ENCODE measurements at places on chromosomes 16 and 17.

GRCh38 chr17:19004421-19005136 is at the start of gene FAM83G:
FAM83G (minus strand) TSS chr17:19004764; CDS start chr17:19004041, 723 bp downstream.
- no peak for DNase-seq

GRCh38 chr17:79984045-79984840 is 51.4 kb downstream of the TBC1D16 start:
- no peak for DNase-seq

DNA sequence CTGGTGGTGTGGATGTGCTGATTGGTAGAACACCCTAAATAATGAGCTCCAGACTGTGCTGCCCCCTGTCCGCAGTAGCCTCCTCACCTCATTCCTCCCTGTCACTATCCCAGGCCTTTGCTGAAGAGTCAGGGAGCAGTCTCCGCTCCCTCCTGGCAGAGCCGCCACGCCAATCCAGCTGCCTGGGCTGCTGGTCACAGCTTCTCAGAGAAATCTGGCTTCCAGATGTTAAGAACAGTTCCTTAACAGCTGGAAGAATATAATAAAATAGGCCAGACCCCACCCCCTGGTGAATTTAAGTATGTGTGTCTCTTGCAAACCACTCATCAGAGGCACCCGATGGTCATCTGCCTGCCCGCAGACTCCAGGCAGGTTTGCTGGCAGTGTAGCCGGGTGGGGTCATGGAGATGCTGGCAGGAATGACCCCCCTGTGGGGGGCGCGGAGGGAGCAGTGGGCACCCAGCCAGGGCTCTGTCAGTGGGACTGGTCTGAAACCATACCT is 161.0 kb downstream of the CCDC182 start:
- DNase-seq = no peak

DNA sequence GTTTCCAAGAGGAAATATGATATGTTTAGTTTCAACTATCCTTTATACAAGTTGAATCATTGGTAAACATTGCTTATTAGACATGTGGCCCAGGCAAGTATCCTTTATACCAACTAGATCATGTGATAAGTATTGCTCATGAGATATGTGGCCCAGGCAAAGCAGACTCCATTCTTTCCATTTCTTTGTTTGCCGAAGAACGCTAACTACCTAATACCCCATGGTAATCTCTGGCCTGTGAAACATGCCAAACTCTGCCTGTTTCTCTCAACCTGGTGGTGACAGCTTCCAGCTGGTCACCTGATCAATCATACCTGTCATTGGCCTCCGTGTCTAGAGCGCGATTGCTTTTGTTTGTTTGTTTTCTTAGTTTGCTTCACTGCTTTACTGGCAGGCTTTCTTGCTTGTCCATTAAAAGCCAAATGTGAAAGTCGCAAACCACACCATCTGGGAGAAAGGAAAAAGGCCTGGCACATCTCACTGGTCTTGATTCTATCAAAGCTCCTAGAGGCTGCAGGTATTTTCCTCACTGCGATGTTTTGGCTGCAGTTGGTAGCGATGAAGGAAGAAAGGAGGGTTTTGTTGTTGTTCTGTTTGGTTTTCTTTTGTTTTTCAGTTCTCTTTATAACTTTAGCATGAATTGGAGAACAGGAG is 686.2 kb downstream of the KCNJ2 start:
- no peak for DNase-seq

DNA sequence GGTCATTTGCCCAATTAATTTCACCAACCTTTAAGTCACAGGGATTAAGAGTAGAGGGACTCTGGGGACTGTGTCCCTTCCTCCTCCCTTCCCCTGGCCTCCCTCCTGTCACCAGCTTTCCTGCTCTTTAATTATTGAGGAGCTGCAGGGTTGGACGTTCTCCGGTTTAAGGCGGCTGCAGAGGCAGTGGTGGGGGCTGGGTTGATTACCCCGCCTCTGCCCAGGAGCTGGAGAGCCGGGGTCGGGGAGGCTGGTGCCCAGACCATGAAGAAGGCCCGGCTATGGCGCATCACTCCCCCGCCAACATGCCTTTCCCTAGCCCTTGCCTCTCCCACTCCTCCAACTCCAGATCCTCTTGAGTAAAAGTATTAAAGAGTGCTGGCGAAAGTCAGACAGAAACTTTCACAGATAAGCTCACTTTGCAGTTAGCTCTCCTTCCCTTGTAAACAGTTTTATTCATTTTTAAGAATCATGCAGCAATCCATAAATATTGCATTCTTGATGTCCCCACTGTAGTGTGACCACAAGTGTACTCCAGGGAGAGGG is 1.1 kb upstream of the FOXJ1 start:
- no peak for DNase-seq

- DNase-seq = no peak
These were observed 38.2 kb downstream of the COPRS start for GRCh38 chr17:31820691-31821435.

GRCh38 chr17:78255953-78256706 is 24.7 kb downstream of the TMEM235 start:
- no peak for DNase-seq

DNA sequence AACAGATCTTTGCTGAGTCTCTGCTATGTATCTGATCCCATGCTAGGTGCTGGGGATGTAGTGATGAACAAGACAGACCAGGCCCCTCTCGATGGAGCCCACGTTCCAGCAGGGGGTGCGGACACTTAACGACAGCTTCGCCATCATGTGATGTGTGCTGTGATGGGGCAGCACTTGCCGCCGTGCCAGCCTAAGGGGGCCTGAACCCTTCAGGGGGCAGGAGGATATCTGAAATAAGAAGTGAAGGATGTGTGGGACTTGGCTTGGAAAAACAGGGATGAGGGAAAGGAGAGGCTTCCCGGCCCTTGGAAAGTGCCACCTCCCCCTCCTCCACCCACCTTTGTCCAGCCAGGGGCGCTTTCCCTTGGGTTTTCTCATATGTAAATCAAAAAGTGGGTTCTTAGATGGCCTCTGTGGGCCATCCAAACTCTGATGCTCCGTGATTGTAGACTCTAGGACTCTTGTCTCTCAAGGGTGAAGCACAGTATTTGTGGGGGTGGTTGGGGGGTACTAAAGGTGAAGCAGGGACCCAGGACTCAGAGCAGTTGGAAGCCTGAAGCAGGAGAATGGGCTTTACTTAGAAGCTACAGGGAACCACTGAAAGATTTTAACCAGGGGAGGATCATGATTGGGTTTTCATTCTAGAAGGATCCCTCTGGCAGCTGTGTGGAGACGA is 4.0 kb upstream of the DLX3 start:
- DNase-seq = no peak

GRCh38 chr16:72159801-72160200 is 12.2 kb downstream of the PMFBP1 start:
- DNase-seq = no peak

DNA sequence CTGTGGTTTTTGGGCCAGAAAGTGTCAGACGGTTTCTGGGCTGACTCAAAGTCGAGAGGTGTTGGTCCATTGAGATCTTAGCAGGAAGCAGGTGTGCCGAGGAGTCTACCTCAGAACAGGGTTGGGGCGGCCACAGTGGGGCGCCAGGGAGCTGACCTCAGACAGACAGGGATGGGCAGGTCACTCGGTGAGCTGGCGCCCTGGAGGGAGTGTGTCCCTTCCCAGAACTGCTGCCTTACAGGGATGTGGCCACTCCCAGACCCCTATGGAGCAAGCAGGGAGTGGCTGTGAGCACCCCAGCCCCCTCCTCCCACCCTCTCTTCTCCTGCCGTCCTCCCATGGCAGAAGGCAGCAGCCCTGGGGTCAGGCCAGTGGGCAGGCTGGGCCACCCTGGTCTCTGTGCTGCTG is 14.0 kb upstream of the DPEP1 start:
- no peak for DNase-seq

GRCh38 chr16:86180244-86180643 is 281.3 kb downstream of the IRF8 start:
- no peak for DNase-seq

DNA sequence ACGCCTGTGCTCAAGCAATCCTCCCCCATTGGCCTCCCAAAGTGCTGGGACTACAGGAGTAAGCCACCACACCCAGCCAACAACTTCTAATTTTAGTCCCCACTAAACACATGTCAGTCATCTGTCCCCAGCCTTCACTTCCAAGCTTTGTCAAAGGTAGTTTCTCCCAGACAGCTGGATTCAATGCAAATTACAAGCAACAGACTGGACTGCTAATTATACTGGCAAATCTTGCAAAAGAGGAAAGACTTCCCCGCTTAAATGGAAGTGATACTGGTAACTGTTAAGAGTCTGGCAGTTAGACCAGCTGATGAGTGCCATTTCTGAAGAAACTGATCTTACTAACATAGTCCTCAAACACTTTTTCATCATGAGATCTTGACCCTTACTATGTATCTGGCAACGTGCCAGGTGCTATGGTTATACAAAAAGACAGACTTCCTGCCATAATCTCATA is 8.2 kb upstream of the GGA2 start:
- DNase-seq = no peak

- no peak for DNase-seq
These were observed 33.5 kb upstream of the DNAH9 start for GRCh38 chr17:11564589-11565380.

- DNase-seq = no peak
These were observed 5.9 kb upstream of the BAIAP3 start for GRCh38 chr16:1327619-1327947.

- DNase-seq = no peak
These were observed 129.1 kb upstream of the LHX1 start for GRCh38 chr17:36808180-36808661.

- no peak for DNase-seq
These were observed 89.9 kb downstream of the TBC1D16 start for GRCh38 chr17:79945591-79946255.

- no peak for DNase-seq
These were observed 10.7 kb downstream of the MMD start for GRCh38 chr17:55410722-55411462.

- DNase-seq = no peak
These were observed 71.5 kb upstream of the RCVRN start for GRCh38 chr17:9976283-9977179.

DNA sequence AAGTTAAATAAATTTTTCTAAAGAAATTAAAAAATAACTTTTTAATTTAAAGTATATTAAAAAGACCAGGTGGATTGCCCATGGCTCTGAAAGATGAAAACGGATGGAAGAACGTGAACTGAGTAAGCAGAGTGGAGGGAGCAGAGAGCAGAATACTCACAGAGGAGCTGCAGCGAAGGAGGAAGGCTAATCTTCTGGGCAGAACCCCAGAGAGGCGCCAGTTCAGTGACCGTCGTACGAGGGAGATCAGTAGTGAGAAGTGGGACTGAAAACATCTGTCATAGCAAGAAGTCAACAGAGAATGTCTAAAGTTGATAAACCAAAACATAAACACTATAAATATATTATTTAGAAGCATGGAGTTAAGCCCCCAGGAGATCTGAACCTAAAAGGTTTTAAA is 34.9 kb downstream of the UBE2G1 start:
- DNase-seq = no peak

Measured in anterior cingulate cortex (tissue), 58 donors.